ENCODE measurements at places on chromosomes 5 and 9.

DNA sequence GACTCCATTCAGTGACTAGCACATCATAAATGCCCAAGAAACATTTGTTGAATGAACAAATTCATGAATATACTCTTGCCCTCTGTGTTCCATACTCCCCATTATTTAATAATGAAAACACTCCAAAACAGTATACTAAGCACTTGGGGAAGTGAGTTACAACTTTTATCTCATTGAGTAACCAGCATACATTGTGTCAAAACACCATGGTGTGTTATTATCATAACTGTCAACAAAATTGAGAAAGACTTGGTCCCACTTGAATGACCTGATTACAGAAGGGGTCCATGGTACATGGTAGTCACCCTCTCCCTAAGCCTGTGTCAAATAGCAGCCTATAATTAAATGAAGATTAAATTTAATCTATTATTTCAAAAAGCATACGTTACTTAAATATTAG is 16.2 kb downstream of the ANKH start:
- DNase-seq: no peak

GRCh38 chr5:149210225-149210624 is 61.4 kb upstream of the AFAP1L1 start:
- no peak for DNase-seq

DNA sequence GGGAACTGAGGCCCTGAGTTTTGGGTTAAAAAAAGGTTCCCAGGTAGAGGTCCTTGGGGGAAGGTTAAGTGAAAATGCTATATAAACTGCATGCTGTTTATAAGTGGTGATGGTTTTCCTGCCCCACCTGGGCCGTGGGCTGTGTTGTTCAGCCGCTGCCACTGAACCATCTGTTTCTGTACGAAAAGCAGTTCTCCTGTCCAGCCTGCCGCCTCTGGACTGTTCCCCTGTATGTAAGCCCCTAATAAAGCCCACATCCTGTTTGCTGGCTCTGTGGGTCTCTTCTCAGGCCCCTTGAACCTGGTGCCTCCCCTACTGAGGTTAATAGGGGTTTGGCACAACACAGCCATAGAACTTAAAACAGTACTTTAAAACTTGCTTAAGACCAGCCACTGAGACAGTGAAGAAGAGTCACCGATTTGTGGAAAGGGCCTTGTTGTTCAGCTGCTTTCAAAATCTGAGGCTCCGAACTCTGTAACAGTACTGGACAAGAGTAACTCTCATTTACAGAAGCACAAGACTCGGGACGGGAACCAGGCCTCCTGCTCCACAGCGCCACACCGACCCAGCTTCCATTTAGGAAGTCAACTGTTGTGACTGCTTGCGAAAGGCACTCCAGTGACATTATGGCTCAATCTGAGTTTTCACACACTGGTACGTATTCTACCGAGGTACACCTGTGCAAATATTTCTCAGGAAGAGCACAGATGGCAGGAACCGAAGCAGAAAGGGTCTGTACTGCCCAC is 192.5 kb downstream of the CDK5RAP2 start:
- no peak for DNase-seq

GRCh38 chr5:173733831-173734501 is 117.5 kb upstream of the BOD1 start:
- no peak for DNase-seq

- peak; percentile 44 for DNase-seq
These were observed 29.2 kb downstream of the CDKN2A start for GRCh38 chr9:21964925-21965385.

DNA sequence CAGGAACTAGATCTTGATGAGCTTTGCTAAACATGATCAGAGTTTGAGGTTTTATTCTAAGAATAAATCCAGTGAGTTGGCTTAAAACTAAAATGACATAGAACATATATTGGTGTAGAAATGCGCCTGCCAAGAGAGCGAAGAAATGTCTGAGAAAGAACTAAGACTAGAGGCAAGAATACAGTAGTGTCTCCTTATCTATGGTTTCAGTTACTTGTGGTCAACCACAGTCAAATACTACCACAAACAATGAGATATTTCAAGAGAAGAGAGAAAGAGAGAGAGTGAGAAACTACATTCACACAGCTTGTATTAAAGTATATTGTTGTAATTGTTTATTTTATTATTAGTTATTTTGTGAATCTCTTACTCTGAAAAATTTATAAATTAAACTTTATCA is 254.4 kb upstream of the CDH10 start:
- DNase-seq: no peak

GRCh38 chr9:92328225-92328624 is 2.5 kb downstream of the CENPP start:
- DNase-seq: no peak

GRCh38 chr9:96509848-96510247 is 59.9 kb downstream of the HABP4 start:
- no peak for DNase-seq

DNA sequence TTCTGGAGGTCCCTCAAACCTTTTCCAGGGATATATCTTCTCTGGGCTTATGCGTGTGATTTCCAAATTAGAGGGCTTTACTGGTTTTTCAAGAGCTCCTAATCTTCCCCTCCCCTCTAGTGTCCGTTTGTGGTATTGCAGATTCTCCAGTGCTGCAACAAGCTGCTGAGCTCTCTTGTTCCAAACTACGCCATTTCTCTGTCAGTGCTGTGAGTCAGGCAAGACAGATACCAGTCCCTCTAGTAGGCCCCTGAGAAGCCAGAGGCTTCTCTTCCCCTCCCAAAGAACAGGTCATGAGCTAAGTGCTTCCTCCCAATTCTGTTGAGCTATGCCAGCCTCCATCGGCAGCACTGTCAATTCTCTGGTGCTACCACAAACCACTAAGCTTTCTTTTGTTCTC is 149.5 kb downstream of the FANCC start:
- DNase-seq: peak; percentile 22

DNA sequence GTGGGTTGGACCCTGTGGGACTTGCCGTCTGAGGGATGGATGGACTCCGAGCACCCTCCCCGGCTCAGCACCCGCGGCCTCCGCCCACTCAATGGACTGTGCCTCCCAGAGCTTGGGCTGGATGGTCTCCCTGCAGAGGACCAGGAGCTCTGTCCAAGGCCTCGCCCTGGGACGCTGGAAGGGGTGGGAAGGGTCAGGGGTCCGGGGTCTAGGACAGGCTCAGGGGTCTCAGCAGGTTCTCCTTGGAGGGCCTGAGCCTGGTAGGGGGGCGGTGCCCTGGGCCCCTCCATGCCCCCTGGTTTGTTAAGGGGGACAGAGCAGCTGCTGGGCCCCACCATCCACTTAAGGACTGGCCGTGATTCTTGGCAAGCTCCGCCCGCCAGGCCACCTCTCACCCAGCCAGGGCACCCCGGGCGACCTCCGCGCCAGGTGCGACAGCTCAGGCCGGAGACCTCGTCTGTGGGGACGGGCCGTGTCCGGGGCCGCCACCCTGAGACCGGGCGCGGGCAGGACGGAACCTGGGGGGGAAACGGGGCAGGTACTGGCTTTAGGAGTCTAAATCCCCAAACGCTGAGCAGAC is 29.2 kb downstream of the EXOC3 start:
- no peak for DNase-seq

DNA sequence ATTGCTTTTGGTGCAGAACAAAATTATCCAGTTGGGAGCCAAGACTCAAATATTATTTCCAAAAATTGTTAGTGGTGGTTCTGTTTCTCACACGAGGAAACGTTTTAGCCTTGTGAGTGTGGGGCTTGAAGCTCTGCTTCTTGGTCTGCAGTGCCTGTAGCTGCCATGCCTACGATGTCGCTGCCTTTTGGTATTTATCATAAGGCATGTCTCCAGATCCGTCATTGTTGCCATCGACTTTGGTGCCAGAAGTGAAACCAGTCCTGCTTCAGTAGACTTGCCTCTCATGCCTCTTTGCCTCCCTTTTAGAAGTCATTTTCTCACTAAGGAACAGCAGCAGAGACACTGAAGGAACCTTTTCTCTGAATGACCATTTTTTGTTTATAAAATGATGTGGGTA is 29.7 kb upstream of the CATSPER3 start:
- DNase-seq: no peak

GRCh38 chr9:72334658-72335337 is 30.2 kb downstream of the ZFAND5 start:
- no peak for DNase-seq

- DNase-seq: no peak
These were observed 677 bp upstream of the MYORG start for GRCh38 chr9:34377404-34377746.

DNA sequence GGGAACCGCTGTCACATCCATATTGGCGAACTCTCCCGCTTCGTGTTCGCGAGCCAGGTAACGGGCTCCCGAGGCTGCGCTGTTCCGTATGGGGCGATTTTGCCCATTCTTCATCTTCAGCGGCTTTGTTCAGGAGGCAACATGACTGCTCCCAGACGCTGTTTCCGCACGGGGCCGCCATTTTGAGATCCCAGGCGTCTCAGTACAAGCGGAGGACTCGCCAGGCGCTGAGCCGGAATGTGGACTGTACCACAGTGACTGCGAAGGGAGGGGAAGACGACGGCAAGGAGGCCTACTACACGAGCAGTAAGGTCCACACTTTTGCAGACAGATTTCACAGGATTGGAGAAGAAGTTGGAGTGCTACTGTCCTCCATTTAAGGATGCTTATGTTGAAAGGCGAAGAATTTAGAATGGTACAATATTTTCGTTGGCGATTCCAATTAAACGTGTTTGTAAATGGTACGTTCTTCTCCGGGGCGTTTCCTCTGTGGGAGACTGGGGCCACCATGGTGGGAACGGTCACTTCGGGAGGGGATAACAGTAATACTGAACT is 41.6 kb upstream of the ZNF300 start:
- no peak for DNase-seq

DNA sequence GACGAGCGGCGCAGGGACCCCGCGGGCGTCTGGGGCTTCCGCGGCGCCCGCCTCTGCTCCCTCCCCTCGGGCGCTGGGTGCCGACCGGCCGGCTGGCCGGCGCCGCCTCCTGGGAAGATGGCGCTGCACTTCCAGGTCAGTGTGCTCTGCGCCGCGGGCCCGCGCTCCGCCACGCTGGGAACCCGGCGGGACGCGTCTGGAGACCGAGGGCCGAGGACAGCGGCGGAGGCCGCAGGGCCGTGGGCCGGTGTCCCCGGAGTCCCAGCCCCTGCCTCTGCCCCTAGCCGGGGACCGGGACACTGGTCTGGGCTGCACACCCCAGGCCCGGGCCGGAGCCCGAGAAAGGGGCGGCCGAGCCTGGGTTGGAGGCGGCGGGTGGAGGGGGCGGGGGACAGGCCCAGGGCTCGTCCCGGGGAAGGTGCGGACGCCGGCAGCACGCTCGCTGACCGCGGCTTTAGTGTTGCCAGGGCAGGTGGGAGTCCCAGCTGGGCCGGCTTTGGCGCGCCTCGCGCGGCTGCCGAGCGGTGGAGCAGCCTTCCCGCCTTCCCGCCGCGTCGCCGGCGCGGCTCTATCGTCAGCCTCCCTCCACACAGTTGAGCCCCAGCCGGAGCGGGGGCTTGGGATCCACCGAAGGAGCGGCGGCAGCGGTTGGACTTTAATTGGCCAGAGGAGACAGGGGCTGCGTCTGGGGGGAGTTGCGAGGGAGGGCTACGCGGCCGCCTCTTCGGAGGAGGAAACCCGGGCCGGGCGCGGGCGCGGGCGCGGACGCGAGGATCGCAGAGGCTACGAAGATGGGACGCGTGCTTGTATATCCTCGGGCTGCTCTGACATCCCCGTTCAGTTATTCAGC is at the start of gene RANBP17:
TSS of gene RANBP17 (plus strand) at position 102 of the 850 bp plus-strand sequence.
- DNase-seq: no peak

- no peak for DNase-seq
These were observed 7.2 kb downstream of the AIF1L start for GRCh38 chr9:131103535-131103934.

- no peak for DNase-seq
These were observed 25.5 kb downstream of the TNPO1 start for GRCh38 chr5:72841756-72842535.

- DNase-seq: no peak
These were observed 9.4 kb upstream of the CARD19 start for GRCh38 chr9:93086447-93087224.

DNA sequence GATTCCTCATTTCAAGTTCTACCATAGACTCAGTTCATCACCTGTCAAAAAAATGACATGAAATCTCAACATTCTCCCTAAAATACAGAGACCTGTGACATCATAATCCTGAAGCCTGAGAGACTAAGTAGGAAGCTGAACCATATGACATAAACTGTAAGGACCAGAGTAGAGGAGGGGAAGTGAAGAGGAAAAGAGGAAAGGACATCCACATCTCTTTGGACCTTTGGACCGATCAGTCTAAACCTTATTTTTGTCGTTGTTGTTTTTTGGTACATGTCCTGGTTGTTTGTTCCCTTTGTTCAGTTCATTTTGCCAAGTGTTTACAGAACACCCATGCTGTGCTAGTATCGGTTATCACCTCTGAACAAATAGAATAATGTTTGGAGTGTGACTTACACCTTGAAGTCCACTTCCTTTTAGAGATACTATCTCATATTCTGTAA is 41.9 kb downstream of the LURAP1L start:
- no peak for DNase-seq

- DNase-seq: no peak
These were observed 2.9 kb upstream of the CSF2 start for GRCh38 chr5:132070460-132071337.

DNA sequence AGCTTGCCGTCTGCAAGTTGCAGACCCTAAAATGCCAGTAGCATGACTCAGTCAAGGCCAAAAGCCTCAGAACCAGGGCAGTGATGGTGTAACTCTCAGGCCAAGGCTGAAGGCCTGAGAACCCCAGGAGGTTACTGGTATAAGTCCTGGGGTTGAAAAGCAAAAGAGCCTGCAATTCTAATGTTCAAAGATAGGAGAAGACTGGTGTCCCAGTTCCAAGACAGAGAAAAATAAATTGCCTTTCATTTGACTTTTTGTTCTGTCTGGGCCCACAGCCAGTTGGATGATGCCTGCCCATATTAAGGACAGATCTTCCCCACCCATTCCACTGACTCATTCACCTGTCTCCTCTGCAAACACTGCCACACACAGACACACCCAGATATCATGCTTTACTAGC is 673.2 kb downstream of the CDH18 start:
- DNase-seq: no peak

DNA sequence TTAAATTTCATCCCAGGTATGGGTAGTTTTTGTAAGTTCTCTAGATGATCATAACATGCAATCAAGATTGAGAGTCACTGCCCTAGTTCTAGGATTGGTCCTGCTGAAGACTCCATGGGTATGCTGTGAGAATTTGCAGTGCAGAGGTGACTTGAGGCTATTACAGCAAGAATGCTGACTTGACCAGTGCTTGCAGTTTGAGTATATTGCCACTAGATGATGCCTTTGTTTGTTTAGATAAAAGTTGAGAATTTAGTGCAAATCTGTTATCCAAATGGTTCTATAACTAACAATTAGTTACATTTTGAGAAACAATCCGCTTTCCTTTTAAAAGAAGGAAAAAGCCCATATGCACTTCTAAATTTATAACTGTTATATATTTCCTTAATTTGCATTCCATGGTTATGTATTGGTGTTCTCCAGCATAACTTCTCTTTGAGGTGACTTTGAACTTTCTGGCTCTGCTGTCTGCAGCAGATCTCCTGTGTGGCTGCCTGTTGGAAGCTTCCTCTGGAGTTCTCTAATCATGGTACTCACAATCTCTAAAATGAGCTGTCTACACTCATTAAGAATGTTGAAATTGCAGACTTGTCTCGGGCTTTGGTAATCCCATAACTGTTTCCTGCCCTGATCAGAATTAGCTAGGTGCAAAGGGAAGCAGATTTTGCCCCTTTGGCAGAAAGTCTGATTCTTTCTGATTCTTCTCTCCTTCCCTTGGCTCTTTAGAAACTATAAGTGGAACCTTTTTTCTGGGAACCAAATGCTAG is 24.9 kb downstream of the MELK start:
- DNase-seq: no peak

All from T follicular helper cell (primary cell).